ENCODE measurements at places on chromosomes 16 and 17.

DNA sequence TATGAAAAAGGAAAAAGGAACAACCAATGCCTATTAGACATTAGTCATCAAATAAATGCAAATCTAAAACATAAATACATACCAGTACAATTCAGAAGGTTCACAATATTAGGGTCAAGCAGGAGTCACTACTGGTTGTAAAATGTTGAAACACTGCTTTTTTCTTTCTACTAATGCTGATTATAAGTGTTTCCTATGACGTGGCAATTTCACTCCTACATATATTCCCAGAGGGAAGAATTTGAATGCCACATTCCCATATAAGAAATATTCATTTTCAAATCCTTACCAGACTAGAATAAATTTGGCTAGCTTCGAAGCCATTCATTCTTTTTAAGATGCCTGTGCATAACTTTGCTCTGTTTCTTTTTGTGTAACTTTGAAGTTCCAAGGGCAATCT lies 2.6 kb upstream of the KRTAP9-2 start:
- DNase-seq = no peak

- DNase-seq = no peak
These were observed 15.9 kb upstream of the C16orf95 start for GRCh38 chr16:87333101-87333500.

- DNase-seq = no peak
These were observed 175.2 kb downstream of the CCDC182 start for GRCh38 chr17:57569853-57570252.

GRCh38 chr16:8928467-8928957 lies 35.2 kb downstream of the USP7 start:
- DNase-seq = peak; percentile 39

- DNase-seq = peak; percentile 55
These were observed 674 bp downstream of the ZNF821 start for GRCh38 chr16:71883168-71883848.

- no peak for DNase-seq
These were observed 21.5 kb downstream of the ABCC1 start for GRCh38 chr16:15970743-15971439.
